Cerebellum (tissue), 4 donors: ENCODE measurements at places on chromosomes 6 and 20.
A peak's percentile ranks its signal among the peaks of the same experiment; 100 is the strongest.

DNA sequence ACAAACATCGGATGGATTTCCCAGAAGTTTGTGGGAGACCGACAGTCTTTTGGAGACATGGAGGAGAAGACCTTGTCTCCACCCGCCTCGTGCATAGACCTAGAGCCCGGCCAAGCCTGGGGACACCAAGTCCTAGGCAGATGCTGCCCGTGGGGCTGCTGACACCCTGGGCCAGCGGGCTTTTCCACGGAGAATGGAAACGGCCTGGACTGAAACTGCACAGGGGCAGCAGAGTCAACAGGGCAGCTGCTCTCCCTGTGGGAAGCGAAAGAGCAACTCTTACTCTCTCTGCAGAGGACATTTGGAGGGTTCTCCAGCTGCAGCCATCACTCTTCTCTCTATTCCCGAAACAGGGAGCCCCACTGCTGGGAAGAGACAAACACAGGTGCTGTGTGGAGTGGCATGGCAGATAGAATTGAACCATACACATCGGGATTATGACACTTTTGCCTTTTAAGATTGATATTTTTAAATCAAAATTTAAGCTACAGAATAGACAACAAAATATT lies 401.2 kb downstream of the THBS2 start:
- no peak for DNase-seq

GRCh38 chr6:140897804-140898573 lies 1234.7 kb upstream of the GJE1 start:
- DNase-seq = no peak

GRCh38 chr6:4974962-4975361 lies 28.9 kb downstream of the RPP40 start:
- DNase-seq = no peak

- DNase-seq = no peak
These were observed 13.6 kb downstream of the BAK1 start for GRCh38 chr6:33566182-33567084.

- DNase-seq = no peak
These were observed 31.7 kb upstream of the MYB start for GRCh38 chr6:135149376-135149775.

DNA sequence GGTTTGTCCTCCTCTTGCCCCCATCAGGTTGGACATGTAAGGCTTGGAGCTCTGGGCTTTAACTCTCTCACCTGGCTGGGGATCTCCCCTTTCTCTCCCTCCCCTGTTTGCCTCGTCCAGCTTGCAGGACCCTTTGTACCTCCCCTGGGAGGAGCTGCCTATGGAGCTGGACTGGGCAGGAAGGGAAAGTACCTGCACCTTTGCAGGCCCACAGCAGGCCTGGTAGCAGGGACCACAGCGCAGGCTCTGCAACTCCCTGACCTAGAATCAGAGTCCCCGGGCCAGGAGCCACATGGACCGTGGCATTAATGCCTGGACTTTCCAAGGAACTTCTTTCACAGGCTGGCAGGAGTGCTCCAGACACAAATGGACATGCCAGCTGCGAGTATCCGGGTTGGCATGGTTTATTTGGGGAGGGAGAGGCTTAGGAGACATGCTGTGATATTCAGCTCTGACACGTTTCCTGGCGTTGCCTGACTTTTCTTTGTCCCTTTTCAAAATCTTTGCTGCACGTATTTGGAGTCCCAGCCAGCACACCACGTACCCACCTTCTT lies 268.5 kb upstream of the EXOC2 start:
- peak; percentile 22 for DNase-seq

GRCh38 chr6:144013486-144013909 lies 5.4 kb upstream of the PLAGL1 start:
- DNase-seq = peak; percentile 30

DNA sequence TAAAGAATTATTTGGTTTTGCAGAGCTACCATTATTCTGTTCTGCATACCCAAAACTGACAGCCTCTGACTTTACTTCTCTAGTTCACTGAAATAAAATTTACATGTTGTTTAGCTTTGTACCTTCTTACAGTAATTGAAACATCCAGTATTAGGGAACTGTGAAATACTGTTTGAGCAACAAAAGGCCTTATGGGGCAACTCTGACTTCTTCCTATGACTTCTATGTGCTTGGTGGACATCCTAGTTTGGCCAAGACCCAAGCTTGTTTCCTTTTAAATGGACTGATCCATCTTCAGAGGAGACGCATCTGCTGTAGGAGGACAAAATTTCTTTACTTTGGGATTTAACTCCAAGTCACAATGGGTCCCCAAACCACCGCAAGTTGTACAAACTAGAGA lies 44.7 kb downstream of the NR2E1 start:
- no peak for DNase-seq

DNA sequence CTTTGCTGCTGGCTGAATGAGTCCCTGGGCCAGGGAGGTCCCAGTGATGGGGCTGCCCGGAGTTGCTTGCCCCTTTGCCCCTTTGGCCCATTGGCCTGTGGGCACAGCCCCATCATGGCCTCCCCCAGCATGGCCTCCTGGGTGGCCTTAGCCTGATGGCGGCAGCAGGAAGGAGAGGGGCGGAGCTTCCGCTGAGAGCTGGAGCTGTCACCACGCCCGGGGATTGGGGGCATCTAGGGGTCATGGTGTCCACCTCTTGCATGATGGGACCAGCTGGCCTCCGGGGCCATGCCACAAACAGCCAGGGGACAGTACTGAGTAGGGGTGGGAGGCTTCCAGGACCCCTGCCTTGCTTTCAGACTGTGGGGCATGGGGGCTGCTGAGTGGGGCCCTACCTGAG lies 31.5 kb upstream of the GATA5 start:
- no peak for DNase-seq

GRCh38 chr20:57678340-57678739 lies 31.5 kb downstream of the PMEPA1 start:
- DNase-seq = no peak

- no peak for DNase-seq
These were observed 57.5 kb downstream of the RREB1 start for GRCh38 chr6:7165002-7165889.

DNA sequence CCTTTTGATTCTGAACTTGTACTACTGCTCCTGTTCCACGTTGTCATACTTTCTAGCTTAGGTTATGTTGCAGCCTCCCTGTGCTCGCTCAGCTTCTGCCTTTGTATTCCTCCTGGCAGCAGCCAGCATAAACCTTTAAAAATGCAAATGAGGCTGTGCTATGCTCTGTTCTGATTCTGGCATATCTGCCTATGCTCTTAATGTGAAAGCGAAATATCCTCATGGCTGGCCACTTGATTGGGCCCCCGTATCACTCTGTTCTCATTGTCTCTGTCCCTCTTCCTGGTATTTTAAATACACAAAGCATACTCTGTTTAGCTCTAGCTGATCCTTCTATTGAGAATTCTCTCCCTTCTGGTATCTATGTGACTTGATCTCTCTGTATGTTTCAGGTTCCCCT lies 139.0 kb downstream of the JARID2 start:
- no peak for DNase-seq

DNA sequence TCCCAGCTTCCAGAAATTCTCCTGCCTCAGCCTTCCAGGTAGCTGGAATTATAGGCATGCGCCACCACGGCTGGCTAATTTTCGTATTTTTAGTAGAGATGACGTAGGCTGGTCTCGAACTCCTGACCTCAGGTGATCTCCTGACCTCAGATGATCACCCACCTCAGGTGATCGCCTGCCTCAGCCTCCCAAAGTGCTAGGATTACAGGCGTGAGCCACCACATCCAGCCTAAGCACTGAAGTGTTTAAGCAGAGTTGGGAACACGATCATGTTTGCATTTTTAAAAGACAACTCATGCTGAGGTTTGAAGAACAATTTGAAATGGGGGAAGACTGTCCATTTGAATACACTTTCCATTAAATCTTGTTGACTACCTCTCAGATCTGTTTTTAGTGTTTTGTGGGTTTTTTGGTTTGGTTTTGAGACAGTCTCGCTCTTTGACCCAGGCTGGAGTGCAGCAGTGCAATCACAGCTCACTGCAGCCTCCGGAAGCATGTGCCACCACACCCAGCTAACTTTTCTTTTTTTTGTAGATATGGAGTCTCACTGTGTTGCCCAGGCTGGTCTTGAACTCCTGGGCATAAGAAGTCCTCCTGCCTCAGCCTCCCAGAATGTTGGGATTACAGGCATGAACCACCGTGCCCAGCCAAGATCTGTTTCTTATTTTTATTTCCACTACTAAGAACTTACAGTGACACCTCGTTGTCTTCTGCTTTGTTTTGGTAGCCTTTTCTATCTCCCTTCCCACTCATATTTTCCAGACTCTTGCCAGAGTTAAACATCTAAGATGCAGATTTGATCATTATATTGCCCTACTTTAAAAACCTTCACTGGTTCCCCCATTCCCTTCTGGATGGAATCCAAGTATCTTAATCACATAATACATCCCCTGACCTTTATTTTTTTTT lies 5.5 kb downstream of the CASP8AP2 start:
- no peak for DNase-seq
